ENCODE measurements at places on chromosomes 5 and 9.

- DNase-seq: no peak
These were observed 108.1 kb downstream of the SEMA5A start for GRCh38 chr5:9437741-9438240.

DNA sequence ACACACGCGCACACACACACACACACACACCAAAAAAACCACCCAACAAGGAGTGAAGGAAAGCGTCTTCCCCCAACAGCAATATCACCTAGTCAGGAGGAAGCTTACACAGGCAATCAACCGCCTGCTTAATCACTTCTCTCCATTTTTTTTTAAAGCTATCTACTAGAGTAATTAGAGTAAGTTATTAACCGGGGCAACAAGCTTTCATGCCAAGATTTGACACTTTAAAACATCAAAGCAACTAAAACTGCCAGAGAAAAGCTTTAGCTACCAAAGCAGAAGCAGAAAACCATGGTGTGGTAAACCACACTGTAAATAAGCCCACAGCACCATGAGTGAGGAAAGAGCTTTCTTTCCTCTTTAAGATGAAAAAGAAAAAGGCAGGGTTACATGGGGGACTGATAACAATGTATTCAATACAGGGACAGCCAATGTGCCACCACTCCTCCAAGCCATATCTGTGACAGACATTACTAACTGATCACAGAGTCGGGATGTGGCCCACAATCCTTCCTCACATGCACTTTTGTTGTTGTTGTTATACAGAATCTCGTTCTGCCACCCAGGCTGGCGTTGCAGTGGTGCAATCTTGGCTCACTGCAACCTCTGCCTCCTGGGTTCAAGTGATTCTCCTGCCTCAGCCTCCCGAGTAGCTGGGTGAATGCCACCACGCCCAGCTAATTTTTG is 282.1 kb downstream of the CRB2 start:
- DNase-seq: no peak

DNA sequence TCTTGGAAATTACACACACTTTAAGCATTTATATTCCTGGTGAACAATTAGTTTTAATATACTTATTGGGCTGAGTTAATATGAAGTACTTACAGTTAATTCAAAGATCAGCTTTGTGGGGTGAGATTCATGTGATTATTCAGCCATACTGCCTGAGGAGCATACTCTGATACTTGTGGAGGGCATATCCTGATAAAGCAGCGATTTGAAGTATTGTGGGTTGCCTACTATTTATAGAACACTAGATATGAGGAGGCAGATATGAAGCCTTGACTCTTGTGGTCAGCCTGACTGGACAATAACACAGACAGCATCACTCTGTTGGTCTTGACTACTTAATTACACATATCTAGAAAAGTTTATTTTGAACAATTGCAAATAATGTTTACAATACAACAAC is 27.0 kb upstream of the AGGF1 start:
- no peak for DNase-seq

GRCh38 chr9:92359394-92359995 is 33.7 kb downstream of the CENPP start:
- no peak for DNase-seq

- peak; percentile 38 for DNase-seq
These were observed 112.4 kb downstream of the MEF2C start for GRCh38 chr5:88770276-88771257.

DNA sequence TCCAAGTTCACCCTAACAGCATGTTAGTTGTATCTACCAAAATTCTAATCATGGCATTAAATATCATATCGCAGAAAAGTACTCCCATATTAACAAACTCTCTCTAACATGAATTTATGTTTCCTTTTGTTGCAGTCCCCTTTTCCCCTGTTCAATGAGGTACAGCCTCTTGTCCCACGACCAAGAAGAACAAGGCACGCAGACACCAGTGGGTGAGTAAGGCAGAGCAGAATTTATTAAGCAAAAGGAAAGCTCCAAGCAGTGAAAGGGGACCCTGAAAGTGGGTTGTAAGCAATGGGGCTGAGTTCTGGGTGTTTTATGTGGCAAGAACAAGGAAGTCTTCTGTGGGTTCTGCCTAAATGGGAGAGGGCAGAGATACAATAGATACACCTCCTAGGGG is 183.5 kb downstream of the LURAP1L start:
- no peak for DNase-seq

GRCh38 chr5:66553916-66554575 is 42.1 kb upstream of the MAST4 start:
- no peak for DNase-seq

GRCh38 chr9:132878695-132879456 is at the start of gene SPACA9:
SPACA9 (plus strand) TSS chr9:132878898; CDS start chr9:132883948, 5,050 bp downstream.
- DNase-seq: no peak

GRCh38 chr5:93653716-93654115 is 70.7 kb downstream of the NR2F1 start:
- DNase-seq: no peak
